ENCODE measurements at places on chromosomes 5 and 9.

GRCh38 chr5:172769616-172770373, 1.2 kb downstream of the DUSP1 start:
- peak; percentile 35 for DNase-seq

- no peak for DNase-seq
These were observed 81.3 kb downstream of the THBS4 start for GRCh38 chr5:80116465-80116864.

DNA sequence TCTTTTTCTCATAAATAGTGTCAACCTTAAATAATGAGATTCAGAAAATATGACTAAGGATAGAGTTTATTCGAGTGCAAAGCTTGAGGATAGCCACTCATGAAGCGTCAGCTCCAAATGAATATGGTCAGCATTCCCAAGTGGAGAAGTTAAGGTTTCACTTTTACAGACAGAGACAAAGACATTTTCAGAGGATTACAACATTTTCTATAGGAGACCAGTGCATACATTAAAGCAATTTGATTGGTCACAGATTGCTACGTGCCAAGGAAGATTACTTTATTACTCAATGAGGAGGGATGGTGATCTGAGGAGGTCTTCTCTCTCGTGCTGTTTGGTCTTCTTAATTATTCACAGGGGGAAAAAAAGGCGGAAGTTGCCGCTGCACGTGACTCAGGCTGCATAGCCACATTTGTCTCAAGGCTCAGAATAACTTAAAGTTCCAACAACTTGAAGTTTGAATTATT, 60.1 kb upstream of the SPATA31C2 start:
- no peak for DNase-seq

DNA sequence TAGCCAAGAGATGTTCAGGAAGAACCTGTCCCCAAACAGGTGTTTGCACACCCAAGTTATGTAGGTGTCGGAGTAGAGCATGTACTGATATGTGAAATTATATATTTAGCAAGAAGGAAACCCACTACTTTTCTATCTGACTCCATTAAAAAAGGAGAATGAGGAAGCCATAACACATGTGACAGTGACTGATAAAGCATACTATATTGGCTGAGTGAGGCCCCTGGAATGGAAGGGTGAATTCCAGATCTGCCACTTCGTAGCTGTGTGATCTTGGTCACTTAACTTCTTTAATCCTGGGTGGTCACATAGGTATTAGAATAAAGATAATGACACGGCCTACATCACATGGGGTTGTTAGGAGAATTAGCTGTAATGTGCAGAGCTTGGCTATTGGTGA, 116.0 kb upstream of the MAN2A1 start:
- DNase-seq: no peak

- DNase-seq: no peak
These were observed 91.8 kb upstream of the DAPK1 start for GRCh38 chr9:87405677-87406542.

DNA sequence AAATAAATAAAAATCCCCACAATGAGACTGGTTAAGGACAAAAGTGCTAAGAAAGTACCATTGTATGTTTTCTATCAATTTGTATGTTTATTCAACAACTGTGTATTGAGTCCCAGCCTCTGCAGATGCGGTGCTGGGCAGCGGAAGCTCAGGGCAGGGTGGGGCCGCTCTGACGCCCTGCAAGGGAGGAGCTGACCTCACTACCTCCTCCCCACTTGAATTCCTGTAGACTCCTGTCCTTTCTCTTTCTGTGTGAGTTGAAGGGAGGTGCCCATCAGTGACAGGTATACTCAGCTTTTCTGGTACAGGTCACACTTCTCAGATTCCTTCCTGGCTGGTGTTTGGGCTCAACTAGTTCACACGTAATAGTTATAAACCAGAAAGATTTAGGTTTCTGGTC, 27.0 kb downstream of the ANGPTL2 start:
- no peak for DNase-seq

DNA sequence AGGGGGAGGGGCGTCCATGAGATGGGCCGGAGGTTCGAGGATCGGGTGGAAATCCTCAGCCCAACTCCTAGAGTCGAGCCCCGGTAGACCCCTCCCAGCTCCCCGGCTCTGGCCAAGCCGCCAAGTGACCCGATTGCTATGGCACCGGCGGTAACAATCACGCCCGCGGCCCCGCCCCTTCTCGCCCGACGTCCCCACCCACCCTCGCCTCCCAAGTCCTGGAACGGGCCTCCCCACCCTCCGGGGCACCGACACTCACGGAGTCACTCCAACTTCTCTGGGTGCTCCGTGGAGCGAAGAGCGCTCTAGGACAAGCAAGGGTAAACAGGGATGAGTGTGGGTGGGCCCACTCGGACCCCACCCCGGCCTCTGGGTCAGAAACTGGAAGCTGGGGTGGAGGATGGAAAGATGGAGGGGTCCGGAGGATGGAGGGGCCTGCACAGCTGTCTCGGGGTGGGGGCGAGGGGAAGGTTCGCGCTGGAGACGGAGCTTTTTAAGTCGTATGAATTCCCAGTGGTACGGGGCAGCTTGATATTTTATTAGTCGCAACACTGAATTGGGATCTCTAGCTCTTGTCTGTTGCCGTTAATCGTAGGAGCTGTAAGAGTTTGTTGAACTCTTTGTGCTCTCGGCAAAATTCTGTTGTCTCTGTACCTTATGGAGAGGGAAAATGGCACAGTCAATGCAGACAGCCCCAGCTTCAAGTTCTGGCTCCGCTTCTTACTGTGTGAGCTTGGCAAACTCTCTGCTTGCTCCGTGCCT, at the start of gene SPACA9:
Gene SPACA9, plus strand, starts transcription at position 204 of the 762 bp plus-strand sequence. CDS start 5,050 bp downstream, outside the sequence.
- peak; percentile 23 for DNase-seq

DNA sequence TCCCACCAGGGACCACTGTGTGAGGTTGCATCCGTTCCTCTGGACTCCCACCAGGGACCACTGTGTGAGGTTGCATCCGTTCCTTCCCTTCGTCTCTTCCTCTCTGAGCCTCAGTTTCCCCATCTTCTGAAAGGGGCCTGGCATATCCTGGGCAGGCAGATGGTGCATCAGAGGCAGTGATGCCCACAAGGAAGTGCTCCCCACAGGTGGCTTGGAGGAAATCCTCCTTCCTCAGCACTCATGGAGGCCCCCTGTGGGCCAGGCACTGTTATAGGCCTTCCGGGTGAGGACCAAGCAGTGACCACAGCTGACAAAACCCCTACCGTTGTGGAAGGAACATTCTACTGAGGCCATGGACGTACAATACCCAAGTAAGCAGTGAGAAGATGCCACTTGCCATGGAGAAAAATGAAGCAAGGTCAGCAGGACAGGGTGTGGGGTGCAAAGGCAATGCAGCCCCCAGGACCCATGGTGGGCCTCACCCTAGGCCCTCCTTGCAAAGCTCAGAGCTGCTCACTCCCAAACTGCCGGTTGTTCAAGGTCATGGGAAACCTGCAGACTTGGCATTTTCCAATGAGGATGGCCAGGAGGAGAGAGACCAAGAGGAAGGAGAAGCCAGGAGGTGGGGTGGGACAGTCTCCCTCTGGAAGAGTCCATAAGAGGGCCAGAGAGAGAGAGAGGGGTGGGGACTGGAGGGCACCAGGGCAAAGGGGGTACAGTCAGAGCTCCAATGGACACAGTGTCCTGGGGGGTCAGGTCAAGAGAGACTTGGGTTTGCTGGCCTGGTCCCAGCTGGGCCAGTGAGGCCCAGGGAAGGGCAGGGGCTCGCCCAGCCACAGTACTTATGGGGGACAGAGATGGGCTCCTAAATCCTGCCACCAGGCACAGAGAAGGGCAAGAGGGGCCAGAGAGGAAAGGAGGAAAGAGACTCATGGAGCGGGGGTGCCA, 51.1 kb downstream of the C9orf50 start:
- DNase-seq: no peak

DNA sequence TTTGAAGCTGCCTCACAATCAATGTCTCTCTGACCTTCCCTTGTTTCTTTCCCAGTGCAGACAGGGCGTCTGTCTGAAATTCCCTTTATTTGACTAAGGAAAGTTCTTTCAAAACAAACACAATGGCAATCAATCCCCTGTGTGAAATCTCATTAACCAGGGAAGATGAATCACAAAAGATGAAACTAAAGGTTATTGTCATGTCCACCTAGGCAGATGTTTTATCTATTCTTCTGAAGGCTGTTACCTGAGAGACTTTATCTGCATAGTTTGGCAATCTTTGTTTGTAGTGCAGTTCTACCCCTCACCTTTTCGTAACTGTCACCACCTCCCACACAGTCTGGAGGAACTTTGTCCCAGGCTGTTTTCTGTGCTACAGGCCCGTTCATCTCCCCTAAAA, 217.5 kb upstream of the RIOK2 start:
- DNase-seq: no peak

DNA sequence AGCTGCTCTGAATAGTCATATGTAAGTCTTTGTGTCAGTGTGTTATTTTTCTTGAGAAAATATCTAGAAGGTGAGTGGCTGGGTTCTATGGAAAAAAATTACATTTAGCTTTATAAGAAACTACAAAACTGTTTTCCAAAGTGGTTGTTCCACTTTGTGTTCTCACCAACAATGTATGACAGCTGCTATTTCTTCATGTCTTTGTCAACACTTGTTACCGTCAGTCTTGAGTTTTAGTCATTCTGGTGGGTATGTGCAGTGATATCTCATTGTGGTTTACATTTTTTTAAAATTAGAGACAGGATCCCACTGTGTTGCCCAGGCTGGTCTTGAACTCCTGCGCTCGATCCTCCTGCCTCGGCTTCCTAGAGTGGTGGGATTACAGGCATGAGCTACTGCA, 246.4 kb downstream of the PJA2 start:
- DNase-seq: no peak

DNA sequence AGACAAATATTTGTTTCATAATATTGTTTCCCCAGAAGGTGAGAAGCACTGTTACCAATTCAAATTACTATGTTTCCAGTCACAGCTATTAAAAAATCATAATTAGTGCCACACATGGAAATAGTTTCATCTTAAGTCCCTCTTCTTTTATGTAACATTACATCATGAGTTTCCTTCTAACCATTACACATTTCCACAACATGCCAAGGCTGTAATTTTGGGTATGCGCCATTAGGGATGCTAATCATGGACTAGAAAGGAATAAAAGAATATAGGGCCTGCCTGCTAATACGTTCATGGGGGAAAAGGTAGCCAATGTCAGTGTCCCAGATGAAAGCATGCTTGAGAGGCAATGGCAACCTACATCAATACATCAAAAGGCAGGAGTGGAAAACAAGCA, 142.5 kb upstream of the LPAR1 start:
- no peak for DNase-seq

DNA sequence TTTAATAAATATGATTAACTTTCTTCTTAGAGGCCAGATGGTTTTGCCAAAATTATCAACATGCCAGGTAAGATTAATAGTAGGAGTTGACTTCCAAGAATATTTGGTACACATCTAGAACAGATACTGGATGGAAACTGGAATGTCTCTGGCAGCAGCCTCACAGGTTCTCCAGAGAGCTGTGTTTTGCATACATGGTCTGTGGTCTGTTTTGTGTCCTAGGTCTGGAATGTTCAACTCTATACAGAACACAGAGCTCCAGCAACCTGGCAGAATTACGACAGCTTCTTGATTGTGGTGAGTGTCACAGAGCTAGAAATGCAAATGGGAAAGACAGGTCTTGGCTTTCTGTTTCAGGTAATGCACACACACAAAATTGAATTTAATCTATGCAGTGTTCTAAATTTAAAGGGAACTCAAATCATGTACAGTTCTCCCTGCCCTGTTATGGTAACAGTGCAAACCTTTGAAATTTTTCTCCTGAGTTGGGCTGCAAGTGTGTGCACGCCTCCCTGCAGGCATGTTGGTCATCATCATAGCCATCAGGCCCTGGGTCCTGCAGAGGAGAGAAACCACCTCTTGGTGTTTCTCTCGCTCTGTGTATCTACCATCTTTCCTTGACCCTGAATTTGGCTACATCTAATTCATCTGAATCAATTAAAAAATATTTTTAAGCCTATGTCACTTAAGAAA, 58.3 kb downstream of the PIK3R1 start:
- DNase-seq: no peak

DNA sequence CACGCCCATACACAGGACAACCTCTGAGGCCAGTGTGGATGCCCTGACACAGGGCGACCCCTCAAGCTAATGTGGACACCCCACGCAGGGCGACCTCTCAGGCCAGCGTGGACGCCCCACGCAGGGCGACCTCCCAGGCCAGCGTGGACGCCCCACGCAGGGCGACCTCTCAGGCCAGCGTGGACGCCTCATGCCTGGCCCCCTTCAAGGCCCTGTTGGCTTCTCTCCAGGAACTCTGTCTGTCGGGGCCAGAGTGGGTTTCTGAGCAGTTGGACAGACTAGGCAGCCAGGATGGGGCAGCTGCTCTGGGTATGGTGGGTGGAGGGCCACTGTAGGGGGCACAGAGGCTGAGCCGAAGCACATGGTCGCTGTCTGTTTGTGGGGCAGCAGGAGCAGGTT, 47.4 kb downstream of the LMX1B start:
- no peak for DNase-seq

GRCh38 chr9:89519366-89519805, 21.5 kb upstream of the SEMA4D start:
- DNase-seq: peak; percentile 85

- no peak for DNase-seq
These were observed 501.5 kb downstream of the DMAC1 start for GRCh38 chr9:7298123-7298522.

- no peak for DNase-seq
These were observed 159.1 kb downstream of the YIPF5 start for GRCh38 chr5:144011388-144011787.

GRCh38 chr9:38733503-38733902, 13.6 kb upstream of the FAM240B start:
- DNase-seq: no peak

- DNase-seq: no peak
These were observed 252.8 kb upstream of the TRIM32 start for GRCh38 chr9:116434314-116434713.

- no peak for DNase-seq
These were observed 122.6 kb upstream of the KLF4 start for GRCh38 chr9:107612136-107612535.

- no peak for DNase-seq
These were observed 18.1 kb downstream of the C1QTNF2 start for GRCh38 chr5:160352308-160352707.

GRCh38 chr5:65327582-65327981, 154.1 kb downstream of the ADAMTS6 start:
- no peak for DNase-seq

- DNase-seq: peak; percentile 81
These were observed 17.5 kb upstream of the NREP start for GRCh38 chr5:111774525-111774924.

DNA sequence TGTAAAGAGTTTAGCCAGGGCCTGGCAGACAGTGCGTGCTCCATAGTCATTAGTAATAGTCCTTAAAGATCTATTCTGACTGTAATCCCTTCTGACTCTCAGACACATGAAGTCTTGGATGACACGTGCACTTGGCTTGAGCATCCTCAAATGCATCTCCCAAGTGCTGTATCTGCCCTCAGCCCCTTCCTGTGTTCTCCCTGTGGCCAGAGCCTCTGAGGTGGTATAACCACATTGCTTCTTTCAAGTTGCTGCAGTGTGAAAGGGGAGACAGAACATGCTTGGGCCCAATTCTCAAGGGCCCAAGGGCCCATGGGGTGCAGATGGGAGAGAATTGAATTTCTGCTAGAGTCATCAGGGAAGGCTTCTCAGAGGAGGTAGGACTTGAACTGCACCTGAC, 30.1 kb upstream of the HAND1 start:
- no peak for DNase-seq

GRCh38 chr5:17373406-17373805, 124.6 kb upstream of the TAF11L2 start:
- no peak for DNase-seq

All from RCC 7860 (cell line).